ENCODE measurements at places on chromosomes 16 and 17.

DNA sequence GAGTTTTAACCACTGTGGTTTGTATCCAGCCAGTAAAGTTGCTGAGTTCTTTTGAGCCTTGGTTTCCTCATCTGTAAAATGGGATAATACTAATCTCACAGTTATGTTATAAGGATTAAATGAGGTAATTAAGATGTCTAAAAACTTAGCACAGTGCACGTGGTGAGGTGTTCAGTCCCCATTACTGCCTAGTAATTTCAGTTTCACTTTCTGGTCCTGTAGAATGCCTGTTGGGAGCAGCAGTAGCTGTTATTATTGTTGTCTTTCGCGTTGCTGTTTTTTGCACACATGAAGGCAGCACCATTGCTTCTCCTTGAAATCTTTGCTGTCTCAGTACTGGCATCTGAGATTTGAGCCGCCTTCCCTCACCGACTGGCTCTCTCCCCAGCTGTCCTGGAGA is 182.4 kb downstream of the DNAH9 start:
- DNase-seq: no peak

DNA sequence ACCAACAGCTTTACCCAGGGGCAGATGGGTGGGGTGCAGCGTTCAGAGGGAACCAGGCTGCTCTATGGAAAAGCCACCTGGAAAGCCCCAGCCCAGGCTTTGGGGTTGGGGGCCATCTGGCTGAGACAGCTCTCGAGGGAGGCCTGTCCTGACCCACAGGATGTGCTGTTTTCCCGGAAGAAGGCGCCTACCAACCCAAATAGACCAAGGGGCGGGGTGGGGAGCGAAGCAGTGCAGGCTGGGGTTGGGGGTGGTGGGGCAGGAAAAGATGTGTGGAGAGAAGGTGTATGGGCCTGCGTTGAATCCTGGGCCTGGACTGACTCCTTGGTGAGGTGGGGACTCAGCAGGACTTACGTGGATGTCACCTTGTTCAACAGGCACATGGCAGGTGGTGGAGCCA is 87.9 kb downstream of the N4BP1 start:
- no peak for DNase-seq

DNA sequence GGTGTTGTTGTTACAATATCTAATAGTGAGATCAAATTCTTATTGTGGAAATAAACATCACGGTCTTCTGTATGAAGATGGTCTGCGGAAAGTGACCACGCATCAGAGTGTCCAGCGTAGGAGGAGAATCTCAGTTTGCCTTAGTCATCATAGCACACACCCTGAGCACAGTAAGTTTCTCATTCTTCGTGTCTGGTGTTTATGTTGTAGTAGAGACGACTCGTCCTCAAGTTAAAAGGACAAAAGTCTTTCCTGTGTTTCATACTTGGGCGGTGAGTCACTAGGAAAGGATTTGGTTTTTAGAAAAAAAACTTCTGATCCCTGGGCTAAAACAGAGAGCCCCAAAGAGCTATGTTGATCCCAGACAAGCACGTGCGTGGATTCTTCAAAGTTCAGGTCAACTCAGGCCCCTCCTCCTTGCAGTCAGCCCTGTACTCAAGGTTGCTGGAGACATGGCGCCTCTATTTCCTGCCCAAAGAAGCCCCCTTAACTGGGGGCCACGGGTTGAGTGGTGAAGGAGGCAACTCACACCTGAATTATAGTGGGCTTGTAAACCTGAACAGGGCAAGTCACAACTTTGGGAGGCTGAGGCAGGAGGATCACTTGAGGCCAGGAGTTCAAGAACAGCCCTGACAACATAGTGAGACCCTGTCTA is 170.4 kb downstream of the ZFHX3 start:
- no peak for DNase-seq

DNA sequence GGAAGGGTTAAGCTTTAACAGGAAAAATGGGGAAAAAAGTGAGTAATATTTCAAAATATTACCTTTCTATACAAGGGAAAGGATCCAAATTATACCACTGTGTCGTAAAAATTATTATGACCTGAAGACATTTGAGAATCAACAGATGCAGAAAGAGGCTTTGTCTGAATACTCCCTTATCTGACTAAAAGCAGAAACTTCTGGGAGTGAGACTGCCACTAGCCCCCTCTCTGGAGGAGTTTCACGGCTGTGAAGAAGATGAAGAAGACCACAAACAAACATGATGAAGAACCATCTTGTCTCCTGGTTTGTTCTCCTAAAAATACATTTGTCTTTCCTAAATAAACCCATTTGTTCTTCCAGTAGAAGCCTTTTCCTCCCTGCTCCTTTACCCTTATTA is 29.4 kb downstream of the CNTROB start:
- no peak for DNase-seq

- DNase-seq: no peak
These were observed at the start of gene PDIA2 for GRCh38 chr16:283033-283805. Gene PDIA2 (plus strand): TSS chr16:283164. CDS start chr16:283170, 6 bp downstream.

DNA sequence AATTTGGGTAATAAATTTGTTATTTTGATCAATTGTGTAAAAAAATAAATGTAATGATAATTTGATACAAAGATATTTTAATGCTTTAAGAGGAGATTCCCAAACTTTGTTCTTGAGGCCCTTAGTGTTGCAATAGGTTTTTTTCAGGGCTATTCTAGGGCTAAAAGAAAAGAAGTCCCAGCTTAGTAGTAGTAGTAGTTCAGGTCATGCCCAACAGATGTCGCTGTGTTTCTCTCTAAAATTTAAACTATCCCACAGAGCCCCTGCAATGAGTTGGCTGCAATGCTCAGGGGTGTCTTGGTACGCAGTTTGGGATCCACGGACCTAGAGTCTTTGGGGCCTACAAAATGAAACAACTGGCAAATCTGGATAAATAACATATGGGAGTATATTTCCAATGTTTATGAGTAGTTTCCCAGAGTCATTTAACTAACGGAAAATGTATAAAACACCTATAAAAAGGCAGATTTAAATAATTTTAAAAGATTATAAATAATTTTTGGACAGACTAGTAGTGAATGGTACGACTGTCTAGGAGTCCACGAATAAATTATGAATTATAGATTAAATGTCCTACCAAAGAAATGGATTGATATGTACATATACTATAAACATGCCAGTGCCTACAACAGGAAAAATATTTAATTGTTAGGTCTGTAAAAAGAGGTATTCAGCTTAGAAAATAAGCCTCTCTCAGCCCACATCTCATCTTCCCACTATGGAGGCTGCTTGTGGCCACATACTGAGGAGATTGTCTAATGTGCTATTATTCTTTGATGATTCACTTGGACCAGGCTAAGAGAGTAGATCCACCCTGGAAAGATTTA is 228.5 kb upstream of the PMFBP1 start:
- DNase-seq: no peak

GRCh38 chr17:71063127-71063526 is 893.8 kb downstream of the KCNJ2 start:
- no peak for DNase-seq

- no peak for DNase-seq
These were observed 797 bp upstream of the RAB11FIP3 start for GRCh38 chr16:424623-425081.

DNA sequence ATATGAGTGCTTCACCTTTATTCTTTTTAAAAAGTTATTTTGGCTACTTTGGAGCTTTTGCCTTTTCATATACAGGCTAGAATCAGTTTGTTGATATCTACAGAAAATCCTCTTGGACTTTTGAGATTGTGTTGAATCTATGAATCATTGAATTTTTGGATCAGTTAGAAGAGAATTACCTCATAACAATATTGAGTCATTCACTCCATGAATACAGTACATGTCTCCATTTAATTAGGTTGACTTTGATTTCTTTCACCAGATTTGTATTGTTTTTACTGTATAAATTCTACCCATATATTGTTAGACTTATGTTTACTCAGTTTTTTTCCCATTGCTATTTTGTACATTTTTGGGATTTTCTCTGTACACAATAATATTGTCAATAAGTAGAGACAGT is 54.4 kb downstream of the TAOK1 start:
- no peak for DNase-seq

DNA sequence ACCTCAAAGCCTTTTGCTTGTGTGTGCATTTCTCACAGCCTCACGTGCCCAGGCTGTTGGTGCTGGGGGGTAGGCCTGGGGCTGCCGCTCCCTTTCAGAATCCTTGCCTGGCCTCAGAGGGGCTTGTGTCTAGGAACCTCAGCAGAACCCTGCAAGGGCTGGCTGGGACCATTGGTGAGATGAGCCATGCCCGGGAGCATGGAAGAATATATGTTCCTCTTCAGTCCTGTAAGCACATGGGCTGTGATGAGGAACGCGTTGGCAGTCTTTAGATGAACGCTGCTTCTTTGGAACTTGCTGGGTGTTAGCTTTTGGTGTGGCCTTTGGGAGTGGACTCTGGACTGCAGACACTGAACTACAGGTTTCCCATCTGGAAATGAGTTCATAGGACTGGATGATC is 32.0 kb upstream of the SLC5A10 start:
- no peak for DNase-seq

DNA sequence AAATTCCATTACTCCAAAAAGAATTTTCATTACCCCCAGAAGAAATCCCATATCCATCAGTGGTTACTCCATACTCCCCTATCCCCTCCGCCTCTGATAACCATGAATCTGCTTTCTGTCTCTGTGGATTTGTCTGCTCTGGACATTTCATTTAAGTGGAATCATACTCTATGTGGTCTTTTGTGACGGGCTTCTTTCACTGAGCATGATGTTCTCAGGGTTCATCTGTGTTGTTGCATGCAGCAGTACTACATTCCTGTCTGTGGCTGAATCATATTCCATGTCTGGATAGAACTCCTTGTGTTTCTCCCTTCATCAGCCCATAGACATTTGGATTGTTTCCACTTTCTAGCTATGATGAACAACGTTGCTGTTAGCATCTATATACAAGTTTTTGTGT is 59.5 kb upstream of the IRX3 start:
- no peak for DNase-seq

DNA sequence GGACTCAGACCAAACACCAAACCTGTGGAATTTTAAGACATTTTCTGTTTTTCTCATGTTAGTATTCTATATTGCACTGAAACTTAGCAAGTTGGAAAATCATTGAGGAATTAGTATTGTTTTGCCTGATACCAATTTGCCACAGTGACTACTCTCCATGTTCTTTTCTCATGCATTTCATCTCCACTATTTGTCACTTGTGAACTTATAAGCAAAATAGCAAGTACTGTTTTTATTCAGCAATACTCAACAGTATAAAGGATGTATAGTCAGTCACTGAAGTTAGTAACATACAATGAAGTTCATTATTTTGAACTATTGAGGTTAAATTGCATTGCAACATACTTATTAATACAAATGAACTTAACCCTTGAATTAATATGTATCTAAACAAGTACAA is 5.8 kb upstream of the VPS35L start:
- no peak for DNase-seq

DNA sequence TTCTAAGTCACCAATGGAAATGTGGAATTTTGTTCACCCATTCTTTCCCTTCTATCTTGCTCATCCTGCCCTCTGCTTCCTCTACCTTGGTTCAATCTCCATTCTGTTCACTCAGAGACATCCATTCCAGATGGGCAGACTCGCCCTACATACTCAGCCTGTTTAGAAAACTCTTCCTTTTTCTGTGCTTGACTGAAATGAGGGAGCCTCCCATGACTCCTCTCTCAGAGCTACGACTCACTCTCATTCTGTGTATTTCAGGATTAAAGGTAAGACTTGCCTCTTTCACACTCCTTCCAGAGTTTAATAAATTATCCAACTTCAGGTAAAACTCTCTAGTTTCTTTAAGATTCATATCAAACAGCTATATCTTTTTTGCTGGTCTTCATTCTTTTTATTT is 182.8 kb downstream of the HS3ST3A1 start:
- no peak for DNase-seq

DNA sequence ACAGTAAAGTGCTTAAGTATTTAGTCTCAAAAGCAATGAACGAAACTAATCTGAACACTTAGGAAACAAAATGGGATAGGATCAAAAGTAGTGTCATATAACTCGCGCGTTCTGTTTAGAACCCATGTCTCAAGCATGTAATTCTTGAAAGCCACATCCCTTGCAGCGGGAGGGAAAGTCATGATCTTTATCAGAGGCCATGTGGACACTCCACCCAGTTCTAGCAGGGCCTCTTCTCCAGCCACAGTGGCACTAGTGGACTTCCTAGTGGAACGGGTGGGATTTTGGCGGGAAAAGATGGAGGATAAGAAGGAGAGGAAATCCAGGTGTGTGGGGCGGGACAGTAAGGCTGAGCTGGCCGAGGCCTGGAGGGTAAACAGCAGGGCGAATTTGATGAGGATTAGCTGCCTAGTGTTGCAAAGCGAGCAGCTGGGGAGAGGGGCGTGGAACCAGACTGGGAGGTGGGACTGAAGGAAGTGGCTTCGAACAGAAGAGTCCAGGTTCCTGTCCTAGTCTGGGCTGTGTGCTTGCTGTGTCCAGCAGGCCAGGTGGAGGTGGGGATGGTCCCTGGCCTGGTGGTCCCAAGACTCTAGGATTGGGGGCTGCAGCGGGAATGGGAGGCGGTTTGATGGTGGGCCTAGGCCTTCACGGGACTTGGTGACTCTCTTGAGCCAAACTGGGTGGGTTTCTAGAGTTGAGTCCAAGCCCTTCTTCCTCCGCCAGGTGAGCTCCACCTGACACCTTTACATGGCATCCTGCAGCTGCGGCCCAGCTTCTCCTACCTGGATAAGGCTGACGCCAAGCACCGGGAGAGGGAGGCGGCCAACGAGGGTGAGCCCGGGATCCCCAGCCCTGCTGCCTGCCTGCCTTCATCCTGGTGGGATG is 15.9 kb downstream of the POLR3E start:
- DNase-seq: no peak

- no peak for DNase-seq
These were observed 65.8 kb downstream of the SALL1 start for GRCh38 chr16:51085271-51085670.

GRCh38 chr16:15952265-15952711 is 2.9 kb downstream of the ABCC1 start:
- DNase-seq: no peak

GRCh38 chr17:83062818-83063671 is 16.4 kb upstream of the METRNL start:
- no peak for DNase-seq

- DNase-seq: no peak
These were observed 3.9 kb upstream of the ZNF598 start for GRCh38 chr16:2013527-2013926.

- no peak for DNase-seq
These were observed 125.3 kb downstream of the FTO start for GRCh38 chr16:53829186-53829747.

DNA sequence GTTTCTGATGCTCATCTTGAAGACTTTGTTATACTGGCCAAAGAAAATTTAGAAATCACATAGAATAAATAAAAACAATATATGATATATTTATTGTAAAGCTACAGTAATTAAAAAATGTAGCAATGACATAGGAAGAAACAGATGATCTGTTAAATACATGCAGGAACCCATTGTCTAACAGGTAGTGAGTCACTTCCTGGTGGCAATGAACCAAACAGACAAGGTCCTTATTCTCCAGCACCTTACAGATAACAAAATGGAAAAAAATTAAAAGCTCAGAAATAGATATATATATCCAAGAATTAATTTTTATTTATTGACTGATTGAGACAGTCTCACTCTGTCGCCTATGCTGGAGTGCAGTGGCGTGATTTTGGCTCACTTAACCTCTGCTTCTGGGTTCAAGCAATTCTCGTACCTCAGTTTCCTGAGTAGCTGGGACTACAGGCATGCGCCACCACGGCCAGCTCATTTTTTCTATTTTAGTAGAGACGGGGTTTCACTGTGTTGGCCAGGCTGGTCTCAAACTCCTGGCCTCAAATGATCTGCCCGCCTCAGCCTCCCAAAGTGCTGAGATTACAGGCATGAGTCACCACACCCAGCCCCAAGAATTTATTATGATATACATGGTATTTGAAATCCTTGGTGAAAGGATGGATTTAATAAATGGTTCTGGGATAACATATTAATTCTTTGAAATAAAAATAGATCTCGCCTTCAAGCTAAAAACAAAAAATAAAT is 7.5 kb downstream of the NETO2 start:
- DNase-seq: no peak

Measured in stimulated activated CD4-positive, alpha-beta T cell treated with anti-CD3 and anti-CD28 coated beads, Interleukin-4, amount 100 ng/mL, for 4 hours (primary cell).